Sigmoid colon (tissue), 7 donors: ENCODE measurements at places on chromosomes 12 and 14. TPM values are rescaled to one million over a fixed set of nuclear protein-coding genes. Genes with fewer than 3 reads are reported as not detected.

ZFYVE26 gene
- total RNA-seq = 20.6 TPM

DNA sequence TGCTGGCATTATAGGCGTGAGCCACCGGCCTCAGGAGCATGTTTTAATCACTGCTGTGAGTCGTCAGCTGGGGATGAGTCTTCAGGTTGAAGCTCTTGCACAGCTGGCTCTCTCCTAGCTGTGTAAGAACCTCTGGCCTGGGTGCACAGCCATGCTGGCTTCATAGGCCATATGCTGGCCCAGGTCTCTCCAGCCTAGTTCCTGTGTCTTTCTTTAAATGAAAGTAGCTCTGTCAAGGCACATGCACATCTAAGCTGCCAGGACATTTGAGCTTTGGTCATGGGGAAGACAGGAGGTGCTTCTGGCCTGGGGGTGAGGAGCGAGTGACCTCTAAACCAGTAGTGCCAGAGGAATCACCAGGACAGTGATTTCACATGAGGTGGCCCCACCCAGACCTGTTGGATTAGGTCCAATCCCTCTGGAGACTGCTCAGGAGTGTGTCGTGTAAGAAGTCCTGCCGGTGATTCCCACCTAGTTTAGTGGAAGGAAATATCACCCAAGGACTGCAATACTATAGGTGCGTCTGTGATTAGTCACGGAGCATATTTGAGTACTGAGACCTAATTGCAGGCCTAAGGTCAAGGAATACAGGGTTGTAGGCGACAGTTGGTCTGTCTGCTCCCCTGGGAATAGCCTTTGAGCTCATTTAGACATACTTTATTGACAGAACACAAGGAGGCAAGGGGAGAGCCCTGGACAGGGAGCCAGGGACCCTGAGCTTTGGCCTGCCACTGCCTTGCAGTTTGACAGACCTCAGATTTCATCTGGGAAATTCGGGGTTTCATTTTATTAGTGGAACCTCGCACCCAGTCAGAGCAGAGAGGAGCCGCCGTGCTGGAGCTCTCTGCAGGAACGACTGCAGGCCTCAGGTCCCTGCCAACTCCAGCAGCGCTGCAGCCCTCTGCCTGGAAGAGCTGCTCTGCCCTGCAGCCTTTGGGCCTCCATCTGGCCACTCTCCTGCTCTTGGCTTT lies 67.0 kb downstream of the ANKRD9 start:
- no peak for DNase-seq

AMIGO2 gene
- total RNA-seq = 61.8 TPM

DNA sequence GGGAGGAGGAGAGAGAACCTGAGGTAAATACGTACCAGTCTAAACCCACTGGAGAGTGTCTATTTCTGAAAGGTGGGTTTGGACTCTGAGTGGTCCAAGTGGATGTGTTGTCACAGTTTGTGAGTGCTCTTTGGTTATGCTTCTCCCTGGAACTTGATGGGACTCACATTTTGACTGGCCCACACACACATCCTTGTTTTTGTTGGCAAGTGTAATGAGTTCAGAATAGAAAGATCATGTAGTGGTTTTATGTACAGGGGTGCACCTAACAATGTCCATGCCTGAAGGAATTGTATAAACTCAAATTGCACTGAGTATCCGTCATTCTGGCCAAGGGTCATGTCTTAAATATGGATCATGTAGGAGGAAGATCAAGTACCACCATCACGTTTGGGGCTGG lies 4.8 kb downstream of the PPFIBP1 start:
- DNase-seq = no peak

RTL1 gene
- not detected for total RNA-seq

GRCh38 chr12:92604786-92605185 lies 98.0 kb upstream of the PLEKHG7 start:
- no peak for DNase-seq

DNA sequence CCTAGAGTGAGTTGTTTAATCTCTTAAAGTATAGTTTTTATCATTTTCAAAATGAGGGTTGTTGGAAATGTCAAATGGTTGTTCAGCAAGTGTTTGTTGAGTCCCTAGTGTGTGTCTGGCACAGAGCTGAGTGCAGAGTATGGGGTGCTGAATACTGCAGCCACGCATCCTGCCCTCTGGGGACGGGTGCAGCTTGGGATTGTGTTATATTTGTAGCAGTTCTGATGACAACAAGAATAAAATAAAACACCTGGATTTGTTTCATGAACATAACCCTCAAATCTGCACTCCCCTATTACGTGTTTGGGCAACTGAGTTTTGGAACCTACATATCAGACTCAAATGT lies 127.9 kb downstream of the CACNA1C start:
- DNase-seq = no peak

GRCh38 chr14:35292770-35293561 lies 784 bp downstream of the PSMA6 start:
- no peak for DNase-seq

MSRB3 gene
- 222 TPM for total RNA-seq

DNA sequence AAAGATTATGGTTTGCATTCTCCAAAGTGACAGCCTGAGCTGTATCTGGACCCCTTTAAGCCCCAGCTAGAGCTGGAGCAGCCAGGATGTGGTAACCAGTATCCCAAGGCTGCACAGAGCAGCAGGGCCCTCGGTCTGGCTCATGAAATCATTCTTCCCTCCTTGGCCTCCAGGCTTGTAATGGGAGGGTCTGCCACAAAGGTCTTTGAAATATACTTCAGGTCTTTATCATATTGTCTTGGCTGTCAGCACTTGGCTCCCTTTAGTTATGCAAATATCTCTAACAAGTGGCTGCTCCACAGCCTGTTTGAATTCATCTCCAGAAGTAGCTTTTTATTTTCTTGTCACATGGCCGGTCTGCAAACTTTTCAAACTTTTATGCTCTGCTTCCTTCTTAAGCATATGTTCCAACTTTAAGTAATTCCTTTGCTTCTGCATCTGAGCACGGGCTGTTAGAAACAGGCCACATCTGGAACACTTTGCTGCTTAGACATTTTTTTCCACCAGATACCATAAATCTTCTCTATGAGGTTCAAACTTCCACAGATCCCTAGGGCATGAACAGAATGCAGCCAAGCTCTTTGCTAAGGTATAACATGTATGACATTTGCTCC lies 663.4 kb upstream of the MIS18BP1 start:
- DNase-seq = no peak

GRCh38 chr14:61203081-61203753 lies 77.9 kb downstream of the TMEM30B start:
- no peak for DNase-seq

STAT6 gene
- total RNA-seq = 115 TPM

- no peak for DNase-seq
These were observed 74.6 kb upstream of the OSBPL8 start for GRCh38 chr12:76634133-76634532.

DNA sequence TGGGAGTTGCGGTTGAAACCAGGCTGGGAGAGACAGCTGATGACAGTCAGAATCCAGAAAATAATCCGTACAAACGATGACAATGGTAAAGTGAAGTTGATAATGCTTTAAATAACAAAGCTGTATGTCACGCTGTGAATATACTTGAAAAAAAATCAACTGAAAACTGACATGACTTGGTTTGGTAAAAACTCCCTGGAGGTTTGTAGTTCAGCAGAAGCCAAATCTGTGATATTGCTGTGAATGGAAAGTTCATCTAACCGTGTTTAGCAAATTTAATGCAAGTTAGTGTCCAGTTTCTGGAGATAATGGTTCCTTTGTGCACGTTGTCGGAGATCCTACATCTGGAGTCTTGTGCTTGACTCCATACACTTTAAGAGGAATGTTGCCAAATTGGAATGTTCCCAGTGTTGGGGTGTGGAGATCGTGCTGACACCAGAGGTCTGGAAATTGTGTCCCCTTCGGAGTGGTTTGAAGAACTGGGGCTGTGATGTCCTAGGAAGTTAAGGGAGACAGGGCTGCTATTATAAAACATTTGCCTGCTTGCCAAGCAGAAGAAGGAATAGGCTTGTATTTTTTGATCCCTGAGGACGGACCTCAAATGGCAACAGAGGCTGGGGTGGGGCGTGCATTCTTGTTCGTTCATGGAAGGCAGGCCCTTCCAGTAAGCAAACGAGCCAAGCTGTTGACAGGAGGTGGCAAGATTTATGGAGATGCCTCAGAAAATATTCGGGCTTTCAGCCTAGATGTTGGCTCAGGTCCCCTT lies 30.6 kb downstream of the PPFIBP1 start:
- peak; percentile 86 for DNase-seq

MAPK1IP1L gene
- total RNA-seq = 67.1 TPM

GRCh38 chr12:96521895-96522682 lies 32.7 kb downstream of the CFAP54 start:
- no peak for DNase-seq

BBOF1 gene
- total RNA-seq = 8.9 TPM

GRCh38 chr14:74647678-74648461 lies 35.8 kb upstream of the LTBP2 start:
- DNase-seq = peak; percentile 61

- no peak for DNase-seq
These were observed 22.3 kb upstream of the TDRD9 start for GRCh38 chr14:103905842-103906456.

- DNase-seq = no peak
These were observed 14.4 kb downstream of the CHFR start for GRCh38 chr12:132872975-132873421.

- no peak for DNase-seq
These were observed 295.3 kb upstream of the SOX5 start for GRCh38 chr12:24244801-24245200.

DNA sequence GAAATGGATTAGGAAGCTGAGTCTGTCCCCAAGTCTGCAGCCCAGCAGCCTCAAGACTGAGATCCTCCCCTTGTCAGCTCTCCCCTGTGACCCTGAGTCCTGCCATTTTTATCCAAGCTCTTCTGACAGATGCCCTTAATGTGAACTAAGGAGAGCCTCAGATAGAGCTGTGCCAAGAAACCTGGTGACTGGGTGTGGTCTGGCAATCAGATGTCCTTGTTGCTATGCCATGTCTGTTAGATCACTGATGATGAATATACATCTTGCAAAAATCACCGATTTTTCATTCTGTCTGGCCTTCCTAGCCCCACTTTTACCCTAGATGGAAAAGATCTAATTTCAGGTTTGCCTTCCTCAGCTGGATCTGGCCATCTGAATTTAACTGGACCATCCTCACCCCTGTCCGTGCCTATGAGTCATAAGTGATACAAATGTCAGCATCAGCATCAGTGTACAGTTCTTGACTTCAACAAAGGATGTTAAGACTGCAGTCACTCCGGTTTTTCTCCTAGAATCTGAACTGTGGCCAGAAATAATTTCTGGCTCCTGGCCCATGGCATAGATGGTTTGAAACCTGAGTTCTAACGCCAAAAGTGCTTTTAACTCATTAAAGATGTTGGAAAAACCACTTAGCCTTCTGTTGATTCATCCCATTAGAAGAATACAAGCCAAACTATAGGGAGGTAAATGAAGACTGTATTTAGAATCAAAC lies 61.2 kb upstream of the GRIP1 start:
- no peak for DNase-seq

- DNase-seq = no peak
These were observed 21.4 kb upstream of the CKAP4 start for GRCh38 chr12:106269150-106269771.

- no peak for DNase-seq
These were observed 16.4 kb upstream of the KERA start for GRCh38 chr12:91074154-91074709.

USP5 gene
- 37.1 TPM for total RNA-seq

- no peak for DNase-seq
These were observed 18.0 kb upstream of the ATF1 start for GRCh38 chr12:50745861-50746260.

DNA sequence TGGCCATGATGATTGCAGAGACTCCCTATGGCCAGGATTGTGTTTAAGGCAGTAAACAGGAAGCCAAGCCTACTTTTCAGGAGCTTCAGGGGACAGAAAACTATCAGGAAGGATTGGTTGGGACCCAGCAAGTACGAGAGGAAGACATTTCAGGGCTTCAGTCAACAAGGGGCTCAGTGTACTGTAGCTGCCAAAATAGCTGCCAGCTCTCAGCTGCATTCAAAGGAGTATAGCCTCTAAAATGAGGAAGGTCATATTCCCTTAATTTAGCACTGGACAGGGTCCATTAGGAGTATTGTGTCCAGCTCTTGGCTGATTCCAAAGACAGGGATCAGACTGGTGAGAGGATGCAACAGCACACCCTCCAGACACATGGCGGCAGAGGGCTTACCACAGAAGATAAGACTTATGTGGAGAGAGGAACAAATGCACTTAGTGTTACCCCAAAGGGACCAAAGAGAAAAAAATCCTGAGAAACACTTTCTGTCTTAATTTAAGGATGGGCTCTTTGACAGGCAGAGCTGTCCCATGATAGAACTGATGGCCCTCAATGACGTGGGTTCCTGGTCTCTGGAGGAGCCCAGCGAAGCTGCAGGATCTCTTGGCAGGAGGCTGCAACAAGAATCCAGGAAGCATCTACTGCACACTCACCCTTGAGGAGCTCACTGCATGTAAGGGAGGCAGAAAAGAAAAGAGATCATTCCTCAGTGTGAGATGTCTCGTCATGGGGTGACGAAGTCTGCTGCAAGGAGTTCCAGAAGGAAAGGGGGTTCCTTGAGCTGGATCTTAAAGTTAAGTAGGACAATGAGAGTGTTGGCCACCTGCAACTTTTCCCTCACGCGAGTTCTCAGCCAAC lies 14.8 kb downstream of the BDKRB1 start:
- DNase-seq = no peak

- no peak for DNase-seq
These were observed 369.0 kb upstream of the FAR2 start for GRCh38 chr12:28780096-28780495.

PLBD1 gene
- 16.2 TPM for total RNA-seq

CORO1C gene
- total RNA-seq = 396 TPM

DNA sequence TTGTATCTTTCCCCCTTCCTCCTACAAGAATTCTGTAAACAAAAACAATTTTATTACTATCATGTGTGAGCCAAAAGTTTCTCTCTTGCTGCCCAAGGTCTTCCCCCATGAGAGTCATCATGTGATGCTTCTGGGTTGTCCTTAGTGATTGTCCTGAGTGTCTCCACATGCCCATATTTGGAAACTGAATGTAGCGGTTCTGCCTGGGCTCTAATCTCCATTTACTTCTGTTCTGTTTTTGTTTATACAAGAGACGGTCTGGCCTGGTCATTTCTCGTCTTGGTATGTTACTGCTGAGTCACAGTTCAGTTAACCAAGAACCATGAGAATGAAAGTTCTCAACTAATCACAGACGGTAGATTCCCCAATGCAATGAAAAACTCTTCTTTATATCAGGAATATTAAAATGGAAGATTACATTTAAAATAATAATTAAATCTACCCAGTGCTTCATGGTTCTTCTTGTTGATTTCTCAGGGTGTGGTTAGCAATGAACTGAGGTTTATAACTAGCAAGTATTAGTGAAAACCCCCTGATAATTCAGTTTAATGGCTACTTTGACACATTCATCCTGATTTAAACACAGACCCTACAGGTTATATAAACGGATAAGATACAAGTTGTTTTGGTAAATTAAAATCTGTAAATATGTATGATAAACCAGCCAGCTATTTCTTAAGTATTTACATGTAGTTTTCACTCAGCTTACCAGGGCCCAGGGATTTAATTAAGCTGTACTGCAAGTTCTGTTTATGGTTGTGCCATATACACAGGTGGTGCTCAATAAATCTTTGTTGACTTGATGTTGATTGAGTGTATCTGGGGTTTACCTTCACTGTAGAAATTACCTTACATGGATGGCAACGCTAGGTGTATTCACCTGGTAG lies 81.1 kb downstream of the PELI2 start:
- DNase-seq = peak; percentile 85

GRCh38 chr14:92900660-92901059 lies 22.3 kb upstream of the CHGA start:
- DNase-seq = no peak

MYF5 gene
- not detected for total RNA-seq
